ENCODE measurements at places on chromosomes 3 and 15.

- peak; percentile 40 for DNase-seq
Observed at GRCh38 chr3:30664459-30664858, 58.1 kb downstream of the TGFBR2 start.

DNA sequence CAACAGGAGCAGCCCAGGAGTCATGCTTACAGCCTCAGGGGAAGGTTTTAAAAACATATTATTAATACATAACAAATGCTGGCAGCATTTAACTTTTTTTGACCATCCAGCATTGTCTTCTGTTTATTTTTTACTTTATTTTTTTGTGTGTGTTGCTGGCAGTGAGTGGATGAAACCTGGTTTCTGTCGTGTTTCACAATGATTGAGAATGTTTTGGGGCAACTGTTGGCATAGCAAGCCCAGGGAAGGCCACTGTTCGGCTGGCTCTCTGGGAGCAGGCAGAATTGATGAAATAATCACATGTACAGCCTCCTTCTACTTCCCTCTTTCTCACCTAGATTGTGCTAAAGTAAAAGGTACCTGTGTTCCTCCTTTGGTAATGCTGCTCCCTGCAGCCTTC, 190.2 kb downstream of the NR1D2 start:
- no peak for DNase-seq

DNA sequence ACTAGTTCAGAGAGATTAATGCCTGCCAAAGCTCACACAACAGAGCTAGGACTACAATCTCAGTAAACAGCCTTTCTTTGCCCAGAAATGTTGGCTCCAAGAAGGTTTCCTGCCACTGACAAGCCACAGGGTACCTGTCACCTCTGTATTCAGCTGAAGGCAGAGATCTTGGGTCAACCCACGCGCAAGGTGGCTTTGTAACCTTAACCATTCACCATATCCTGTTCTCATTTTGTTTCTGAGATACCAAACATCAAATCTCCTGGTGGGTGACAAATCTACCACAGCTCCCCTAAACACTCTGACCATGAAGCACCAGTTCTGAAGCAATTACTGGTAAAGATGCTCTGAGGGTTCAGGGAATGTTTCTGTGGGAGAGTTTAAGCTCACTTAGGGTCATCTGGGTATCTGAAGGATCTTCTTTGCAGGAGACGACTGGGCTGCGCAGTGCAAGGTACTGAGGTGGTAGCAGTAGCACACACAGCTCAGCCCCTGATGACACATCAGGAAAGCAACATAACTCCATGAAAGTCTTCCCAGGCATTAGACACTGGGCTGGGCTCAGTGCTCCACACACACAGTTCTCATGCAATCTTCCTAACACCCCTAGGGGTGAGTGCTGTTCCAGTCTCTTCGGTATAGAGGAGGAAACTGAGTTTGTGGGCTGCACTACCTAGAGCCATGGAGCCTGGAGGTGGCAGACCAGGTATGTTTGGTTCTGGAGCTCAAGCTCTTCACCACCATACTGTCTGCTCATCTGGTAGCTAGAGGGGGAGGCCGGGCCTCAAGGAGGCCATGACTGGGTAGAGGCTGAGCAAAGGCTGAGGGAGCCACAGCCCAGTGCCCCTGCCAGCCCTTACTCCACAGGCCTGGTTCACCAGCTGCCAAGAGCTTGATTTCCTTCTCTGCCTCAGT, 7.7 kb downstream of the CXCR6 start:
- DNase-seq, result peak; percentile 48

- DNase-seq, result no peak
Observed at GRCh38 chr3:155387571-155387970, 94.1 kb upstream of the STRIT1 start.

DNA sequence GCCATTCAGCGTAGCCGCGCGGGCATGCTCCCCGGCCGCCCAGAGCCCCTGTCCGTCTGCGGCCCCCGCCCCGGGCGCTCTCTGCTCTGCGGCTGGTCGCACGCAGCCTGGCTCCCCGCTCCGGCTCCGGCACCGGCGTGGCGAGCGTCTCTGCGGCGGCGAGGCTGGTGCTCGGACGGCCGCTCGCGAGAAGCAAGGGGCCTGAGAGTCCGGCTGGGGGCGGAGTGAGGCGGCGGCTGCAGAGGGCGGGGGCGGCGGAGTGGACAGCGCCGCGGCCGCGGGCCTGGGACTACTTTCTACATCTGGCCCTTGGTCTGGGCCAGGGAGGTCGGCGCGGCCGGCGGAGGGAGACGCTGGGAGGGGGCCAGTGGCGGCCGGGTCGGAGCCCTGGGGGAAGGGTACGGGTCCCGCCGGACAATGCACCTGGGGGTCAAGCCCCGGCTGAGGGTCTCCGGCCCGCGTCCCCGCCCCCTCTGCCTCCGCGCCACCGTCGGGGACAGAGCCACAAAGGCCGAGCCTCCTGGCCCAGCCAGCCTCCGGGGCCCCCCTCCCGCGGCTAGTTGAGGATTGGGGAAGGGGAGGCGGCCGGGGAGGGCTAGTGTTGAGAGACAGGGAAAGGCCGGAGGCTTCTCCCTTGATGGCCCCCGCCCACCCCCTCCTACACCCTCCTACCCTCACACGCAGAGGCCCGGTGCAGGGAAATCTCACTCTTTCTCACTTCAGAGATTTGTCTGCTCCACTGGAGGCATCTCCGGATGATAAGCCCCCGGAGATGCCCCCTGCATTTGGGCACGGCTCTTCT, at the start of gene PRTG:
TSS of gene PRTG (minus strand) at position 226 of the 802 bp plus-strand sequence. CDS start at position 5, 221 bp downstream.
- DNase-seq, result no peak

GRCh38 chr3:127925384-127925783, 10.4 kb downstream of the KBTBD12 start:
- DNase-seq, result no peak

- peak; percentile 16 for DNase-seq
Observed at GRCh38 chr3:14319654-14320182, 82.7 kb upstream of the SLC6A6 start.

GRCh38 chr3:137835096-137835495, 71.0 kb downstream of the SOX14 start:
- no peak for DNase-seq

DNA sequence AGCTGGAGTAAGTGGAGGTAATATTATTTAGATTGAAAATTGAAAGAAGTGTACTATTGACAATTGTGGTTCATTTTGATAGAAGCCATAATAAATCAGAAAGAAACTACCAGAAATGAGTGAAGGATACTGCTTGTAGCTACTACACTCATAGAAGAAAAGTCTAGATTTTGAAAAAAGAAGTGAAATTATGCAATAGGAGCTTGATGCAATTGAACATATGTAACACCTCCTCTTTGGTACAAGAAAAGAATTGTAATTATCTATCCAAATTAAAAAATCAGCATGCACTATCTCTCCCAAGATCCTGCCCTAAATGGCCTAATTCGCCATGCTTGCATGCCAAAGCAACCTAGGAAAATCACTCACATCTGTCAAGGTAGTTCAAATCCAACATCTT, 51.1 kb upstream of the CD200R1L start:
- DNase-seq, result no peak

- no peak for DNase-seq
Observed at GRCh38 chr3:16375891-16376290, 110.9 kb downstream of the OXNAD1 start.

DNA sequence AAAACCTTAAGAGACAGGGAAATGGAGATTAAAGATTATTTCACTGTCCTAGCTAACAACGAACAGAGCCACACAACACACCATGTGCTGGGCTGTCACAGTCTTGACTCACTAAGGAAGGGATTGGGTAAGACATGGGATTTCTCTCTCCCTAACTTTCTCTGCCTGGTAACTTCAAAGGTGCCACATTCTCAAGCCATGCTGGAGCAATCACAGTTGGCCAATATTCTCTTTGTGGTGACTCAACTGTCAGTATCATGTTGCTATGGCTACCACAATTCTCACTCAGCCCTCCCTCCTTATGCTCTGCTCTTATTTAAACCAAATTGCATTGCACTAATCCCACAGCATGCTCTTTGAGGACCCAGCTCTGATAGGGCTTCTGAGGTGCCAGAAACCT, 74.0 kb downstream of the OXNAD1 start:
- peak; percentile 45 for DNase-seq

- peak; percentile 52 for DNase-seq
Observed at GRCh38 chr3:99808163-99808794, 9.4 kb upstream of the CMSS1 start.

DNA sequence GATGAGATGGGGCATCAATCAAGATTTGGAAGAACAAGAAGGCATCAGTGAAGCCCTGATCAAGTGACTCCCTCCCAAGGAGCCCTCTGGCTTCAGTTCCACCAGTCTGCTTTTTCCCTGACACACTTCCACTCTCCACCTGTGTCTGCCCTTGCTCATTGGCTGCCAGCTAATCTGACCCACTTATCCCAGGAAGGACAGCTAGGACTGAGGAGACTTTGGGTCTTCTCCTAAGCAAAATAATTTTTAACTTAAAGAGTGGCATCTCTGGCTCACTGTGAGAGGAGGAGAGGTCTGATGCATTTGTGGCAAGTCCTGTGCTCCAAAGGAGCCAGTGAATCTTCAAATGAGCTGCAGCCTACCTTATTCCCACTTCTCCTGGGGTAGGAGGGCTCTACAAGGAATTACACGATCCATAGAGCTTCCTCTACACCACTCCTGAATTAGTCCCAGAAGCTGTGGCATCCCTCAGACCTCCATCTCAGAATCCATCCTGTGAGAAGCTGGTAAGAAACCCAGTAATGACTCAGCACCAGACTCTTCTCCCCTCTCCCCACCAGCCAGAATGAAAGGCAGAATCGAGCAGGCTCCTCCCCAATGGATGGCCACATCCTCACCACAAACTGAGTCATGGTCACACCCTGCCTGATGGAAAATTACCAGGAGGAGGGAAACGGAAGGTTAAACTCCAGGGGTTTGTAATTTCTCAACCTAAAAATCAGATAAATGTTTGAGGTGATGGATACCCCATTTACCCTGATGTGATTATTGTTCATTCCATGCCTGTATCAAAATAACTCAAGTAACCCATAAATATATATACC, 6.3 kb upstream of the PKM start:
- DNase-seq, result peak; percentile 46

DNA sequence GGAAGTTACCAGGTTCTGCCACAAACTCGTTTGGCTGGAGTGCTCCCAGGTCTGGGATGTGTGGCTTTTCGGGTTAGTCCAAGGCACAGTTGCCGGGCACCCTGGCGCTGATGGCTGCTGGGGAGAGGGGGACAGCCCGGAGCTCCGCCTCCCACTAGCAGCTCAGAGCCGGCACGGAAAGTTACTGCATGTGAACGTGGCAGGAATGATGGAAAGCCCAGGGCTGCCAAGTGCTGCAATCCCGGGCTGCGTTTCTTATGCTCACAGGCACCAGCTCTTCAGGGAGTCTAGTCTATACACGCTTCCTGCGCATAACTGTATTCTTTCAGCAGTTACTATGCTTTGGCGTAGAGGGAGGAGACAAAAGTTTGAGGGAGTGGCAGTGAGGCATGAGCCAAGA, 141.8 kb upstream of the ICE2 start:
- DNase-seq, result no peak

- no peak for DNase-seq
Observed at GRCh38 chr3:101646726-101647125, 30.2 kb downstream of the ZBTB11 start.

DNA sequence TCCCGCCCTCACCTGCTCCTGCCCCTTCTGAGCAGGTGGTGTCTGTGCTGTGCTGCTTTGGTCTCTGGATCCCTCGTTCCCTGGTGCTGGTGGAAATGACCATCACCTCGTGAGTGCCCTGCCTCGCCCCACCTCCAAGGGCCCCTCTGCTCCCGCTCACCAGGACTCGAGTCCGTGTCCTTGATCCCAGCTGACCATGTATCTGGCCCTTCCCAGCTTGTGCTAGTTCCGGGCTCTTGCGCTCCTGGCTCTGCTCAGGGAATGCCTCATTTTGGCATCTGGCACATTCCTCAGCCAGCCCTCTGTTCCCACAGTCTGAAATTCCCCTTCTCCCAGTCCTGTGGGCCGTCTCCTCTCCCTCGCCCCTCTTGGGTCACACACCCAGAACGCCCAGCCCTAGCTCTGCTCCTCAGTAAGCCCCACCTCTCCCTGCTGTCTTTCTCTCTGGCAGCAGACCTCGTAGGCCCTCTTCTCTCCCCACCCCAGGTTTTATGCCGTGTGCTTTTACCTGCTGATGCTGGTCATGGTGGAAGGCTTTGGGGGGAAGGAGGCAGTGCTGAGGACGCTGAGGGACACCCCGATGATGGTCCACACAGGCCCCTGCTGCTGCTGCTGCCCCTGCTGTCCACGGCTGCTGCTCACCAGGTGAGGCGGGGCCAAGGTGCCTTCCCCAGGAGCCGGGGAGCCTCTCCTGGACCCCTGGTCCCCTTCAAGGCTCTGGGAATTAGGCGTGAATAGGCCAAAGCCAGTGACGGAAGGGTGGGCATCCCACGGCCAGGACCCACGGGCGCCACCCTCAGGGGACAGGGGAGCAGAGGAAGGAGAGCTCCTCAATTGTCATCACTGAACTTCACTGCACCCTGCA, 11.5 kb downstream of the SLC51A start:
- DNase-seq, result no peak

- DNase-seq, result no peak
Observed at GRCh38 chr15:63319065-63319464, 41.7 kb downstream of the APH1B start.

GRCh38 chr3:32816439-32817256, 1.1 kb upstream of the TRIM71 start:
- DNase-seq, result no peak

- DNase-seq, result no peak
Observed at GRCh38 chr3:181610973-181611265, 100.8 kb upstream of the SOX2 start.

DNA sequence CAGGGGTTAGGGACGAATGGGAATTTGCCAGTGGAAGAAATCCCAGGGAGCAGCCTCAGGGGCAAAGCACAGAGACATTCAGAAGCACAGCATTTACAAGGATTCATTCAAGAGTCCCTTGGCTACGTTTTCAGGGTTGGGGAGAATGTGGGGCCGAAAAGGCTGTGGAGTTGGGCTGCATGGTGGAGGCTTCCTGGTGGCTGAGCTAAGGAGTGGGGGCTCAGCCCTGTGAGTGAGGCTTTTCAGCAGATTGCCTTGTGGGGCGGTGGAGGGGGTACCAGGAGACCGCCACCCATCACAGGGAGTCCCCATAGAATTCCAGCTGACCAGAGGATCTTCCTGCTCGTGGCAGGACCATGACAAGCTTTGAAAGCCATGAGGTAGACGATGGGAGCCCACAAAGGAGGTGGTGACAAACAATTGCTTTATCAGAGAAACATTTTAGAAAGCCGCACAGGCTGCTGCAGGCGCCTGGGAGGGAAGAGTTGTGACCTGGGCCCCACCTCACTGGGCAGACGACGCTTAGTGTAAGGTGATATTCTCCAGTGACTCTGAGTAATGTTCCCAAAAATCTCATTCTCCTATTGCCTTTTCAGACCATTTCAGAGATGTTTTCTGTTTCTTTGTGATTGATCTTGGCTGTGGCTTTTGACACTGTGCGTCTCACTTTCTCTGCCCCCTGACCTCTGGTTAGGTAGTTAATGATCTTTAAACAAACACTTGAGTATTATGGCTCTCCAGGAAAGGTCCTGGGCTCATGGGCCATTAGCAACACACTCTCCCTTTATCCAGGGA, 128.0 kb downstream of the DNAJB8 start:
- DNase-seq, result no peak

- no peak for DNase-seq
Observed at GRCh38 chr3:105688821-105689220, 180.0 kb downstream of the CBLB start.

Measured in CD4-positive, alpha-beta T cell treated with Interleukin-12 subunit alpha and Interleukin-12 subunit beta, for 1 hour (primary cell).